Activated CD8-positive, alpha-beta memory T cell treated with anti-CD3 and anti-CD28 coated beads for 24 hours (primary cell): ENCODE measurements at places on chromosomes 3 and 15.

DNA sequence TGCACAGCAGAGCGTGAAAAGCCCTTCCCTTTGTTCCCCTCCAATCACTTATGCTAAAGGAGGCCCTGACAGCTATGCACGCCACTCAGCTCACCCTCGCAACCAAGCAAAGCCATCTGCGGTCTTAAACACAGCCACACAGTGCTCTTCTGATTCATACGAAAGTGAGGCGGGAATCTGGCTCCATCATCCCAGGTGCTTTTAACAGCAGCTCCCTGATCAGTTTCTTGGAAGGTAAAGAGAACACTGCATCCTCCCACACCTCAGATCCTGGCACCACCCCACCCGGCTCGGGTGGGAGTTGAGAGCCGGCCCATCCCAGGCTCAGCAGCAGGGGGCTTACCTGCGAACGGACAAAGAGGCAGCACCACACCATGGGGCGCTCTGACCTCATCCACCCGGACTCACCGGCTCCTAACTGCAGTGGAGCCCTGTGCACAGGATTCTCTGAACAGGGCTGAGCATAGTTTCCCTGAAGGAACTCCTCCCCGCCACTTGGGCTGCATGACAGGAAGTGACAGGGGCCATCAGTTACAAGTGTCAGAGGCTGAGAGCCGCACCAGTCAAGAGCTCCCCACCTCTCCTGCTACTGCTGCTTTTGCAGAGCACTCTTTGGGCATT lies 114.3 kb upstream of the ARHGEF3 start:
- DNase-seq, result peak; percentile 83

DNA sequence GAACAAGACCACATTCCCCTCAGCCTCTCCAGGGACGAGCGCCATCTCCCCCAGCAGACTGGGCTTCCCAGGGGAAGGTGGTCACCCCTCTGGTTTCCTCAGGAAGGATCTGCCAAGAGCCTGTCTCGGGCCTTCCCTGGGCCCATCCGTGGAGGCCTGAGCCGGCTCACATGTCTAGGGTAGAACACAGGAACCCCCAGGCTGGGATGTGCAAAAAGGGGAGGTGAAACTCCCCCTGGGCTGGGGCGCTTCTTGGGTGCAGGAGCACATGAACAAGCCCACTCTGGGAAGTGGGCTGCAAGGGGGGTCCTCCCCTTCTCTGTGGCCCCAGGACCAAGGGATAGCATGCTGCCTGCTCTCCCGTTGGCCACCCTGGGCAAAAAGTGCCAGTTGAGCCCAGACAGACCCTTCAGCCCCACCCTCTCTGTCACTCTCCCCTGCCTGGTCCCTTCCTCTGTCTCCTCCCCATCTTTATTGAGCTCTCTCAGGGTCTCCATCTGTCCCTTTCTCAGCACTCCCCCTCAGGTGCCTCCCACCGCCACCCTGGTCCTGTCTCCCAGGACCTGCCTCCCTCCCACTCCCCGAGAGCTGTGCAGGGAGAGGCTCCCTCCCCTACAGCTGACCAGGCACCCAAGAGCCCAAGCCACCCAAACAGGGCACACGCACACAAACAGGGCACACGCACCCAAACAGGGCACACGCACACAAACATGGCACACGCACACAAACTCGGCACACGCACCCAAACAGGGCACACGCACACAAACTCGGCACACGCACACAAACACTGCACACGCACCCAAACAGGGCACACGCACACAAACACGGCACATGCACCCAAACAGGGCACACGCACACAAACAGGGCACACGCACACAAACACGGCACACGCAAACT lies 864 bp downstream of the SEMA3G start:
- DNase-seq, result no peak

DNA sequence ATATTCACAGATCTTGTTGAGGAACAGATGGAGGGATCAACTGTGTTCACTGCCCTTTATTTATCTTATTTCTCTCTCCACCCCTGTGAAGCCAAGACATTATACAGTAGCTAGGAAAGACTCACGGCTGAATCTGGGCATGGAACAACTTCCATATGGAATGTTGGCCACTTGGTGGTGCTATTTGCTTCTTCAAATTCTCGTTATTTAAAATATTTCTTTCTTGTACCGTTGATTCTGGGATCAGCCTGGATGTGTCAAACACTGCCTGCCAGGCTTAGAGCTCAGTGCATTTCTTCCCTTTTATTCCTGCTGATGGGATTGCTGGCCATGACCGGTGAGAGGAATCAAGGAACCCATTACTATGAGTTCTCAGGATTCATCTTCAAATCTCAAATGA lies 17.5 kb upstream of the GASK1A start:
- DNase-seq, result no peak

DNA sequence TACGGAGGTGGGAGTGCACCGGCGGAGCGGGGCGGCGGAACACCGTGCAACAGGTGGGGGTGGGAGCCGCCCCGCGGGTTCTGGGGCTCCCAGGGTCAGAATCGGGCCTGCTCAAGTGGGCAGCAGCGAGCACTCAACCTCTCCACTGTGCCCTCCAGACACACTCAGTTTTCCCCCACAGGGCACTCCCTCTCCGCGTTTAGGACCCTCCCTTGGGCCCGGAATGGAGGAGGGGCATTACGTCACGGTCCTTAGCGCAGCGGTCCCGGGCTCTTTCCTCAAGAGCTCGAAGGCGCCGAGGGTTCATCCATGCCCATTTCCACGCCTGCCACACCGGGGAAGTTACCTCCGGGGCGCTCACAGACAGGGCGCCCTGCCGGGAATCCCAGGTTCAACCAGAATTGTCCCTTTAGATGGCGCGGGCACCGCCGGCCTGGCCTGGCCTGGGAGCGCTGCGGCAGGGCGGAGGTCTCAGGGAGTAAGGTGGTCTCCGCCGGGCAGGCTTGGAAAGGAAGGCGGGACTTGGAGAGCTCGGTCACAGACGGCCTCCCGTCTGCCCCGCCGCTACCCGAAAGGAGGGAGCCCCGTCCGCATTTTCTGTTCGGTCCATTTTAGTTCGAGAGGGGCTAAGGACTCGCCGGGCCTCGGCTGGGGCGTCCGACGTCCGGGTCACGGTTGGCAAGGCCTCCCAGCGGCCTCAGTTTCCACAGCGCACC lies 5.1 kb downstream of the RNU6-1 start:
- peak; percentile 68 for DNase-seq

DNA sequence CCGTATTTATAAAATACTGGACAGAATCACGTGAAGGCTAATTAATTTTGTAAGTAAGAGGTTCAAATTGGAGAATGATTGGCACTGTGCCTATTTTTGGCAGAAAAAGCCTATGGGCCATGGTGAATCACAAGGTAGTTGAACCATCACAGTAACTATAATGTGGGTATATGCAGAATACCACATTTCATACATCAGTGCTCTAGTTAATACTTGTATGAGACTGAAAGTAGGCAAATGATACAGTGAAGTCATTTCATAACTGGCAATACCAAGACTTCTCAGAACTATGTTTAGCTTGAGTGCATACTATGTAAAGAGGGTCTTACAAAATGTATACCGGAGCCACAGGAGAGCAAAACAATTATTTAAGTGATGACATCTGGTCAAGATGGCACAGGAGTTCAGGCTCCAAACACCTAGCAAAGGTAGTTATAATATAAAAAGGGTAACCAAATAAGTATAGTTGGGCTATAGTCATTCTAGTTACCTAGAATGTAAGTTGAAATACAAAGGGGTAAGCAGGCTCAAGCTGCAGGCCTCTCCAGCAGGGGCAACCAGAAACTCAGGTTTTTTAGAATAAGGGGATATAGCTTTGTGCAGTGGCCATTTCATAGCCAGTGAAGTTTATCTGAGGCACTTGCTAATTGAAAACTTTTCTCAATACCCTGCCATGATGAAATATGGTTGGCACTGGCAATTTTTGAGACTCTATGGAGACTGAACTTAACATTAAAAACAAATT lies 19.1 kb downstream of the GPR160 start:
- DNase-seq, result no peak

GRCh38 chr3:15638193-15638890 lies 36.8 kb downstream of the BTD start:
- DNase-seq, result no peak

DNA sequence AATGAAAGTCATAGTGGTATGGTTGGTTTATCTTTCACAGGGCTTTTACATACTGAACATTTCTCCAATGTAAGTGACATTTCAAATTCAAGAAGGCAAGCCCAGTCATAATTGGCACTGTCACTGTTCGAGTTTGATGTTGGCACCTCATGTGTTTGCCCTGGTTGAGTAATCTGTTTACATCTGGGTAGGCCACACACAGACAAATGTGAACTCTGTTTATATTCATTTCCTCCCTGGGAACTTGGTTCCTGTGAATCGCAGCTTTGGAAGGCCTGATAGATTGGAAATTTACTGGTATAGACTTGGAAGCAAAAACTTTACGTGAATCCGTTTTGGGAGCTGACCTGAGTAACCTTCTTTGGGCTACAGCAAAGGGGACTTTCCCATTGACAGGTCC lies 395.2 kb upstream of the AZI2 start:
- no peak for DNase-seq

DNA sequence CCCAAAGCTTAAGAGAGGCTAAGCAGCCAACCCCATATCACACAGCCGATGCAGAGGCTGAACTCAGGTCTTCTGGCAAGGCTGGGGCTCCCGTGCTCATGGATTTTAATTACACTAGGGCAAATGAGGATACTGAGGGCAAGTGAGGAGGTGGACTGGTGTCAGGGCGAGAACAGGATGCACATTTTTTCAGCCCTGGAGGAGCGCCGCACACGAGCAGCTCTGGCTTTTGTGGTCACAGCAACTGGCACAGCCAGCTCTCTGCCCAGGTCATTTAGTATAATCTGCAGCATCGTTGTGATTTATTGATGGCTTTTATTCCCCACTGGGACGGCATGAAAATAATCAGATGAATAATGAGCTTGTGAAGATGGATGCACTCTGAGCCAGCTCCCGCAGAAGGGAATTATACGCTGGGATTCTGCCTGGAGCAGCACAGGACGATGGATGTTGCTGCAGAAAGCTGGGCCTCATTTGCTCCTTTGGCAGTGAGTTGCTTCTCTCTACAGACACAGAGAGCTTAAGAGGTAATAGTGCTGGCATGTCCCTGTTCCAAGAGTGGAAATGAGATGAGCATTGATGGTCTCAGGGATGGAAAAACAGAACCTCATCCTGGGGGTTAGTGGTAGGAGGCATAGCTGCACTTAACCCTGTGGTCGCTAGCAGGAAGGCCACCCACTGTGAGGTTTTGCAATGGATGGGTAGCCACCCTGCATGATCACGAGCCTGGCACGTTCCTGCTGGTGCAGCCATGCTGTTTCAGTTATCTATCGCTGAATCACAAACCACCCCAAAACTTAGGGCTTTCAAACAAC lies 135.4 kb downstream of the UACA start:
- DNase-seq, result no peak

DNA sequence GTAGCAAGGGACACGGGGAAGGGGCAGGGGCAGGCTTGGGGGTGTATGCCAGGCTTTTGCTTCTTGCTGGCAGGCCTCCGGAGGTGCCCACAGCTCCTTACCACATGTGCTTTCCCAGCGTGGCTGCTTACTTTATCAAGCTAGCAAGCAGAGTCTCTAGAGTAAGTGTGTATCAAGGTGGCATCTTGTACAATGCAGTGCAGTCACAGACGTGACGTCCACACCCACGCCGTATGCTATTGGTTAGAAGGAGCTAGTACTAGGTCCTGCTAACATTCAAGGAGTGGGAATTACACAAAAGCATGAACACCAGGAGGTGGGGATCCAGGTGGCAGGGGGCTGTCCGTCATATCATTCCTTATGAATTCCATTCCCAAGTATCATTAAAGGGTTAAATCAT lies 15.3 kb upstream of the AGBL1 start:
- no peak for DNase-seq

GRCh38 chr3:64082411-64082810 lies 59.1 kb upstream of the PSMD6 start:
- DNase-seq, result no peak

DNA sequence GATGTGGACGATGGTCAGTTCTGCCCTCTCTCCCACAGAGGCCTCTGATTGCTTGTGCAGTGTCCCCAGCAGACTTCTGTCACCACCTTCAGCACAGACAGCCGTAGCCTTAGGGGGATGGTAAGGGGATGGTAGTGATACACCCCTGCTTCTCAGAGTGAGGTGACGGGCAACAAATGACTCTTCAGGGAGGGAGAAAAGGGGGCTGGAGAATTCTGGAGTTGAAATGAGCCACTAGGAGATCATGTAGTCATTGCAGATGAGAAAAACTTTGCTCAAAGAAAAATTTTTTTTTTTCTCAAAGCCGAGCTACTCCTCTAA lies 29.6 kb upstream of the TIMP4 start:
- no peak for DNase-seq
